Renal cortex interstitium (tissue), 15 donors: ENCODE measurements at places on chromosomes 11 and 22. TPM values are rescaled to one million over a fixed set of nuclear protein-coding genes. Genes with fewer than 3 reads are reported as not detected.

GRCh38 chr11:2219318-2220017, 47.9 kb upstream of the TH start:
- no peak for DNase-seq

Gene OR51I1
- not detected for polyA plus RNA-seq

GRCh38 chr11:95922536-95923438, 1.1 kb downstream of the MTMR2 start:
- DNase-seq = no peak

DNA sequence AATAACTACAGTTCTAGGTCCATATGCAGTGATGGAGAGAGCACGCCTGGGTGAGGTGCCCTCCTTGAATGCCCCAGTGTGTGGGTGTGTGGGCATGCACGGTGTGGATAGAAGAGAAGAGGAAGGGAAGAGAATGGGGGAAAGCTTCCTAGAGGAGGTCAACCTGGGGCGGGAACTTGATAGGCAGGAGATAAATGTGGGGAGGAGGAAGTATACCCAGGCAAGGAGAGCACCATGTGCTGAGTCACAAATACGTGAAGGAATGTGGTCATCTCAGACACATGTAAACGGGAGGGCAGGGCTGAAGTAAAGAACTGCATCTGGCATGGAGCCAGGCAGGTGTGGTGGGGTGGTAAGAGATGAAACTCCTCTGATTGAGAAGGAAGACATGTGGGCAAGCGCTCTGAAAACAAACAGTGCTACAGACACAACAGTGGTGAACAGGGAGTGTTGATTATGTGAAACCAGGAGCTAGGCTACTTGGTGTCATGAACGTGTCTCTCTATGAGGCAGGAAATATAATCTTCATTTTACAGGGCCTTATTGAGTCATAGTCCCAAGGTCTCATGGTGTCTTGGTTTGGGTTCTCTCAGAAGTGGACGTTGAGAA, 61.5 kb upstream of the EED start:
- DNase-seq = no peak

DNA sequence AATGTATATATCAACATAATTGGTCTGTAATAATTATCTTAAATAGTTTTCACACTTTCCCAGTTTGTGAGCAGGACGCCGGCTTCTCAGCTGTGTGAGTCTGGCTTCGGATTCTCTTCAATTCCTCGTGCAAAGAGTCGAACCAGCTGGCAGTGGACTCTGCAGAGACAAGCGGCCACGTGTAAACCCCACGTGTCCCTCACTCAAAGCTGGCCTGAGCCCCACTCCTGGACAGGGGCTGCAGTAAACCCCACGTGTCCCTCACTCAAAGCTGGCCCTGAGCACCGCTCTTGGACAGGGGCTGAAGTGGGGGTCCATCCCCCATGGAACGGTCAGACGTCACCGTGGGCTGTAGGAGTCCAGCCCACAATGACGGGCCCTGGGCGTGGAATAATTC, 51.0 kb downstream of the CERK start:
- no peak for DNase-seq
